ENCODE measurements at places on chromosomes 5 and 9.

- no peak for DNase-seq
- H3K27me3 ChIP-seq: no peaks in the 10 kb centered on the region
- no peaks in the 10 kb centered on the region for H3K4me1 ChIP-seq
- no peaks in the 10 kb centered on the region for H3K36me3 ChIP-seq
Measured at GRCh38 chr9:127954831-127955293, 17.2 kb upstream of the DPM2 start.

- peaks cover 5% of the 10 kb centered on the region for H3K4me1 ChIP-seq
- no peaks in the 10 kb centered on the region for H3K27me3 ChIP-seq
- no peaks in the 10 kb centered on the region for H3K36me3 ChIP-seq
- no peak overlapping the region for H3K4me3 ChIP-seq
- DNase-seq: no peak
Measured at GRCh38 chr5:75055727-75056144, 3.4 kb upstream of the GCNT4 start.

- H3K4me3 ChIP-seq: no peak overlapping the region
- no peaks in the 10 kb centered on the region for H3K27me3 ChIP-seq
- H3K27ac ChIP-seq: no peak overlapping the region
Measured at GRCh38 chr9:128798896-128799295, 11.8 kb downstream of the TBC1D13 start.

DNA sequence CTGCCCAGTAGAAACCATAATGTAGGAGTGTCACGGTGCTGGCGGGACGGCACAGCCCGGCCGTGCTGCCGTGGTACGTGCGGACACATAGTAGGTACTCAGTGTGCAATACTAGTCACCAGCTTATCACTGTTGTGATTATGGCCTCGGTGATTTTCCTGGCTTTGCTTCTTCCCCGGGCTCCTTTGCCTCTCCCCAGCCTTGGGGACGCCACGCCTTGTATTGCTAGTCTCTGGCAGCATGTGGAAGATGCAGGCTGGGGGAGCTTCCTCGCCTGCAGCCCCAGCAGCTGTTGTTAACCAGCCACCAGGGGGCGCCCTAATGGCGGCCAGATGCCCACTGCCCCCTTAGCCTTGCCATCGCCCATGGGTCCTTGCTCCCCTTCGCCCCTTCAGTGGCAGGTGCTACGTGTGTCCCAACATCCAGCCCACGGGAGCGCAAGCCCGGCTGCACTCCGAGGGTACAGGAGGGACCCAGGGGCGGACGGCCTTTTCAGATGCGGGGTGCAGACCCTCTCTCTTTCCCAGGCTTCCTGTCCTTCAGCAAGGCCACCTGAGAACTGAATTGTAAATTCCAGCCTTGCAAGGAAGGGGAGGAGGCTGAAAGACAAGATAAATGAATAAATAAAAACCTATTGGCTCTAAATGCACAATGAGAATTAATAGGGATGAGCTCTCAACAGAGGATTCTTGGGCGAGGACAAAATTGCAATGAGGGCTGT, 8.0 kb downstream of the NTNG2 start:
- DNase-seq: no peak
- no peak overlapping the region for H3K4me3 ChIP-seq
- no peak overlapping the region for H3K27ac ChIP-seq
- H3K36me3 ChIP-seq: no peaks in the 10 kb centered on the region
- H3K27me3 ChIP-seq: peaks cover 70% of the 10 kb centered on the region
- peaks cover 3% of the 10 kb centered on the region for H3K4me1 ChIP-seq

- H3K4me3 ChIP-seq: no peak overlapping the region
- no peaks in the 10 kb centered on the region for H3K4me1 ChIP-seq
- DNase-seq: no peak
- no peak overlapping the region for H3K27ac ChIP-seq
- H3K27me3 ChIP-seq: no peaks in the 10 kb centered on the region
Measured at GRCh38 chr5:122140900-122141299, 11.6 kb downstream of the ZNF474 start.

DNA sequence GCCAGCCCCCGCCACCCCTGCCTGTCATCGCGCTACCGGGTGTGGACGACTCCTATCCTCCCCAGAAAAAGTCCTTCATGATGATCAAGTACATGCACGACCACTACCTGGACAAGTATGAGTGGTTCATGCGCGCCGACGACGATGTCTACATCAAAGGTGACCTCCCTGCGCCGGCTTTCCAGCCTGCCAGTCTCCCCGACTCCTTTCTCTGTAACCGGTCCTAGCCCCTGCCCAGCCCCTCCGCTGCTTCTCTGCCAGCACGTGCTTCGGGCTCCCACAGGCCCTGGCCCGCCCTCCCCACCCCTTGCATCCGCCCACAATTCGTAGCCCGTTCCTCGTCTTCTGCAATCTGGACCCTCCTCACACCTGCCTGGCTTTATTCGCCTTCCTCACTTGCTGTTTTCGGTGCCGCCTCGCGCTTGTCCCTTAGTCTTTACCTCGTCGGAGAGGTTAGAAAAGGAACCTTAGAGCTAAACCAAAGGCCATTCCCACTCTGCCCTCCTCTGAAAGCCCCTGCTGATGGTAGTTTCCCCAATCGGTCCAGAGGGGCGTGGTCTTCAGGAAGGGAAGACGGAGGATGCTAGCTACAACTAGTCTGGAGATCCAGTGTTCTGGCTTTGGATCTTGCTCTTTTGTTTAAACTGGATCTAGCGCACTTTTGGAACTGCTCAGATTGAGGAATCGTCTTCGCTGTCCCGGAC, 1.4 kb downstream of the CHSY3 start:
- no peaks in the 10 kb centered on the region for H3K27me3 ChIP-seq
- H3K4me3 ChIP-seq: peak overlapping the region; percentile 56
- H3K27ac ChIP-seq: peak overlapping the region; percentile 80

DNA sequence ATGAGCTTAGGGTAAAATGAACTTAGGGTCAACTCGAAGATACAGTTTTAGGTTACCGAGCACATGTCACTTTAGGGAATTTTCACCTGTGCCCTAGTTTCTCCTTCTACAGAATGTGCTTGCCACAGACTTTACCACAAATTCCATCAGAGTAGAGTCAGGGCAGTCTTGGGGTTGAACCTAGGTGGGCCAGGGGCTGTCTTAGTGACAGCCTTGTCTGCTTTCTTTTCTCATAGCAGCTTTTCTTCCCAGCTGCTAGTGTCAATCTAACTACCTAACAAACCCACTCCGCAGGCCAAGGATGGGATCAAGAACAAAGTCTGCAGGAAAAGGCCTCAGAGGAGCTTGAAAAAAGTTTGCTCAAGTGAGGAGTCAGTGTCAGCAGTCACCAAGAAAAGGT, 458.1 kb upstream of the CDH18 start:
- DNase-seq: no peak
- H3K4me1 ChIP-seq: no peaks in the 10 kb centered on the region
- H3K27ac ChIP-seq: no peak overlapping the region
- no peaks in the 10 kb centered on the region for H3K27me3 ChIP-seq

DNA sequence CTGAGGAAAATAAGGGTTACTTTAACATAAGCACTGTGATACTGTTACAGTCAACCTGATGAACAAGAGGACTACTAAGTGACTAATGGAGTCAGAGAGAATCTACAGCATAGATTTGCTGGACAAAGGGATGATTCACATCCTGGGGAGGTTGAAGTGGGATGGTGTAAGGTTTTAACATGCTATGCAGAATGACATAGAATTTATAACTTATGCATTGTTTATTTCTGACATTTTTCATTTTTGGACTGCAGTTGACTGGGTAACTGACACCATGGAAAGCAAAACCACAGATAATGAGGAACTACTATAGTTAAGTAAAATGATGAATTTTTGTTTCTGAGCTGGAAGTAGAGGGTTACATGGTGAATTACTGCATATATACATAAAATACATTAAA, 389.2 kb downstream of the MAT2B start:
- no peaks in the 10 kb centered on the region for H3K36me3 ChIP-seq
- no peaks in the 10 kb centered on the region for H3K27me3 ChIP-seq
- no peak overlapping the region for H3K27ac ChIP-seq

DNA sequence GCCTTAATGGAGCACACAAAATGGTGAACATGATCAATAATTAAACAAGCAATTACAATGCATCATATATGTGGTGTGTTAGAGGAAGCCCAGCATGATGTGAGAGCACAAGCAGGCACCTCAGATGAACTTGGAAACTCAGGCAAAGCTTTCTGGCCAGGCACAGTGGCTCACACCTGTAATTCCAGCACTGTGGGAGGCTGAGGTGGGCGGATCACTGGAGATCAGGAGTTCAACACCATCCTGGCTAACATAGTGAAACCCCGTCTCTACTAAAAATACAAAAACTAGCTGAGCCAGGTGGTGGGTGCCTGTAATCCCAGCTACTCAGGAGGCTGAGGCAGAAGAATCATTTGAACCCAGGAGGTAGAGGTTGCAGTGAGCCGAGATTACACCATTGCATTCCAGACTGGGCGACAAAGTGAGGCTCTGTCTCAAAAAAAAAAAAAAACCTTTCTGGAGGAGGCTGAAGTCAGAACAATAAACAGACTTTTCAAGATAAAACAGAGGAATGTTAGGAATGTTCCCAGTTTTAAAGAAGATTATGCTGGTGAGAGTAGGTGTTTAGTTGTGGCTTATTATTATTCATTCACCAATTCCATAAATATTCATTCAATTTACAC, 159.4 kb downstream of the CEMIP2 start:
- no peaks in the 10 kb centered on the region for H3K4me1 ChIP-seq
- no peaks in the 10 kb centered on the region for H3K27me3 ChIP-seq
- no peak for DNase-seq
- H3K36me3 ChIP-seq: no peaks in the 10 kb centered on the region
- no peak overlapping the region for H3K27ac ChIP-seq
- no peak overlapping the region for H3K4me3 ChIP-seq

DNA sequence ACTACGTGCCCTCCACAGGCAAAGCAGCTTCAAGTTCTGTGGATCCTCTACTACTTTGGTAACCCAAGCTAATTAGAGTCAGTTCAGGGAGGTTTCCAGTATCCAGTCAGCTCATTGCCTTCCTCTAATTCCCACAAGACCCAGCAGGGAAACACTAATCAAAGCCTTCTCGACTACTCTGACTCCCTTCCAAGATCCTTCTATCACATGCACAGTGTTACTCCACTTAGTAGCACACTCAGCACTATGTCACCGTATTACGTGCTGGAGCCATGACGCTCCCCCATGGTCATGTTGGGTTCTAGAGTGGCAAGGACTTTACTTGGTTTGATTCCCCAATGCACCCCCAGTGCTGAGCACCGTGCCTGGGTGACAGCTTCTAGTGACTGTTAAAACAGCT, 53.0 kb downstream of the DCP2 start:
- no peaks in the 10 kb centered on the region for H3K27me3 ChIP-seq
- no peak for DNase-seq
- no peaks in the 10 kb centered on the region for H3K36me3 ChIP-seq
- H3K4me3 ChIP-seq: no peak overlapping the region

Data from tibial nerve (tissue), 4 donors.